ENCODE measurements at places on chromosomes 11 and 22.
A peak's percentile ranks its signal among the peaks of the same experiment; 100 is the strongest.

- DNase-seq: no peak
Observed at GRCh38 chr22:30056015-30056414, 24.2 kb upstream of the HORMAD2 start.

- no peak for DNase-seq
Observed at GRCh38 chr11:111672949-111673348, 70.7 kb downstream of the SIK2 start.

DNA sequence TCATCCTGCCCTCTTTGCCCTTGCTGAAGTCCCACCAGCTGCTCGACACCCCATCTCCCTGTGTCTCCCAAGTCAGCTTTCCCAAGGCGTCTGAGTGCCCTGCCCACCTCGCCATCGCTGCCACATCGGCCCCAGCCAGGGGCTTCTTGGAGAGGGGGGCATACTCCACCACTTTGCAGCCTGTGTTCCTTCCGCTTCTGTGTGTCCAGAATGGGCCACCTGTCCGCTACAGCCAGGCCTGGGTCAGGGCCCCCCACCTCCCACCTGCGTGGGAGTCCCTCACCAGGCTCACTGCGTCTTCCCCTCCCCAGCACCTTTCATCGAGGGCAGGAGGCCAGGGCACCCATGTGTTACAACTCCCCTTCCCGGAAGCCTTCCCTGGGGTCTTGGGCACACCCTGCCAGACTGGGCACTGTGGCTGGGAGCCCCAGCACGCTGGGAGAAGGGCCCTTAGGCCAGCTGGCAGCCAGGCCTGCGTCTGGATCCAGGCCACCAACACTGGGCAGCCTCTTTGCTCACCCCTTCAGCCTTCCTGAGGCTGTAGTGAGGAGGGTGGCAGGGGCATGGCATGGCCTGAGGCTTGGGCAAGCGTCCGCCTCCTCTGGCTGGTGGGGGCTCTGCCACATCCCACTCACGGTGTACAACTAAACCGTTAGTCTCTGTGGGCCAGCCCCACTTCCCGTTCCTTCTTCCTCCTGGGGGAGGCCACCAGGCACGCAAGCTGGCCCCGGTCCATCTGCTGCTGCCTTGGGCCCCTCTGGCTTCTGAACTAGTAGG is 13.4 kb downstream of the CPT1A start:
- no peak for DNase-seq

DNA sequence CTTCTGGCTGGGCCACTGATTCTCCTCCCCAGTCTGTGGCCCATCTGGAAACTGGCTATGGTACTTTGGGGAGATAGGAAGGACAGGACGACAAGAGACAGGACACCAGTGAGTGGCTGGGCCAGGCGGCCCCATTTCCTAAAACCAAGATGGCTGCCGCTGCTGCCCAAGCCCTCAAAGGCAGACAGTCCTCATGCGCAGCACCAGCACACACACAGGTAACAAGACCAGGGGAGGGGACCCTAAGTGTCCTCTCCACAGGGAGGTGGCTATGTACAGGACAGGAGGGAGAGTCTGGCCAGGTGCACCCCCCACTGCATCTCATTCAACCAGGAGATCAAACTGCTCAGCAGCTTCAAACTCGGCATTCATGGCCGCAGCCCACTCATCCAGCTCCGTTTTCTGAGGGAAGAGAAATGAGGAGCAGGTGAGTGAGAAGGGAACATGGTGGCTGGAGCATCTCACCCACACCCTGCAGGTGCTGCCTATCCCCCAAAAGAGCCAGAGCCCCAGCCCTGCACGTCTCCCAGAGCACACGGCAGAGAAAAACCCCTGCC is 5.0 kb downstream of the CDCA5 start:
- no peak for DNase-seq

DNA sequence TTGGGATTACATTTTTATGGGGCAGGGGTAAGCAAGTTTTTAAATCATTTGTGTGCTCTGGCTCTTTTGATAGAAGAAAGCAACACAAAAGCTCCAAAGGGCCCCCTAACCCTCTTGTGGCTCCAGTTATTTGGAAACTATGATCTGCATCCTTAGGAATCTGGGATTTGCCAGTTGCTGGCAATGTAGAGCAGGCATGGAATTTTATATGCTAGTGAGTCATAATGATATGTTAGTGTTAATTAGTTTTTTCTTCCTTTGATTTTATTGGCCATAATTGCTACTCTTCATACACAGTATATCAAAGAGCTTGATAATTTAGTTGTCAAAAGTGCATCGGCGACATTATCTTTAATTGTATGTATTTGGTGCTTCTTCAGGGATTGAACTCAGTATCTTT is 10.1 kb downstream of the RAG1 start:
- DNase-seq: peak; percentile 38

DNA sequence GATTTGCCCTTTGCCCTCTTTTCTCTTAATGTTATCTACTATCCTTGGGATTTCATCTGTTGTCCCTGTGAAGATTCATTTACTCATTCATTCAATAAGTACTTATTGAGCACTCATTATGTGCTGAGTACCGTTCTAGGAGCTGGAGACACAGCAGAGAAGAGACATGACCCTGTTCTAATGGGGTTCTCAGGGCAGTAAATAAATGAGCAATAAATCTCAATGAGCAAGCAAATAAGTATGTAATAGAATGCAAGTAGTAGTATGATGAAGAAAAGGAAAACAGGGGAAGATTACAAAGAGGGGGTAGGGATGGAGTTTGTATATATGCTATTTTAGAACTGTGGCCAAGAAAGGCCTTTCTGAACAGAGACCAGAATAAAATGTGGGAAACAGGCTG is 34.2 kb upstream of the NRIP3 start:
- DNase-seq: no peak

All from LHCN-M2 (cell line).